Hematopoietic multipotent progenitor cell treated with erythropoietin and hydrocortisone succinate and interleukin-3 and kit ligand, for 17 days (in vitro differentiated cells): ENCODE measurements at places on chromosomes 1 and 21.

- DNase-seq: no peak
These were observed 1045.1 kb downstream of the ADGRL2 start for GRCh38 chr1:82845866-82846265.

DNA sequence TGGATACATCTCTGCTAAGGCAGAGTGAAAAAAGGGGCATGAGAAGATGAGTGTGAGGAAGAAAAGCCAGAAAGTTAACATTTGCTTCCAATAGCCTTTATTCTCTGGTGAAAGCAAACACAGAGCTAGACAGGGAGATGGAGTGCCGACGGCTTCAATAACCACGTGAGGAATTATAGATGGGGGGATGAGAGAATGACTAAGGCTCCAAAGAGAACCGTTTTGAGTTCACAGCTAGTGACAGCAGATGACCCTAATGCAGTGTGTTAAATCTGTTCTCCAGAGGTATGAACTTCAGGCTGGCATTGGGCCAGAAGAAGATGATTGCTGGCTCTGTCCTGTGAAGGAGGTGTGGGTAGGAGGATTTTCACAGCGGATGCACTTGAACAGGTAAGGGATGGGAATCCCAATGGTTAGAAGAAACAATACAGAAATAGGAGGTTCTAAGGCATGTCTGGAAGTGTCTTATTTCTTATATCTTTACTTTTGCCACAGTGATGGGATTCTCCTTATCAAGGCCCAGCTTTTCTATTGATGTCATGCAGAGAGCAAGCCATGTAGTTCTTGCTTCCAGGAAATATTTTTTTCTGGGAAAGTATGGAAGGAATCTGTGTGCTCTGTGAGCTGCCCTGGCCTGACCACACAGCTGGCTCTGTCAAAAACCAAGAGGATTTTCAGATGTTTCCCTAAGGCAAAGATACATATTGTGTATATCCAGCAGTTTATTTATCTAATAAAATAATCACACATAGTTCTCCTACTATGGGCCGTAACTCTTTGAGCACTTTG is 573.8 kb downstream of the LTN1 start:
- DNase-seq: no peak

DNA sequence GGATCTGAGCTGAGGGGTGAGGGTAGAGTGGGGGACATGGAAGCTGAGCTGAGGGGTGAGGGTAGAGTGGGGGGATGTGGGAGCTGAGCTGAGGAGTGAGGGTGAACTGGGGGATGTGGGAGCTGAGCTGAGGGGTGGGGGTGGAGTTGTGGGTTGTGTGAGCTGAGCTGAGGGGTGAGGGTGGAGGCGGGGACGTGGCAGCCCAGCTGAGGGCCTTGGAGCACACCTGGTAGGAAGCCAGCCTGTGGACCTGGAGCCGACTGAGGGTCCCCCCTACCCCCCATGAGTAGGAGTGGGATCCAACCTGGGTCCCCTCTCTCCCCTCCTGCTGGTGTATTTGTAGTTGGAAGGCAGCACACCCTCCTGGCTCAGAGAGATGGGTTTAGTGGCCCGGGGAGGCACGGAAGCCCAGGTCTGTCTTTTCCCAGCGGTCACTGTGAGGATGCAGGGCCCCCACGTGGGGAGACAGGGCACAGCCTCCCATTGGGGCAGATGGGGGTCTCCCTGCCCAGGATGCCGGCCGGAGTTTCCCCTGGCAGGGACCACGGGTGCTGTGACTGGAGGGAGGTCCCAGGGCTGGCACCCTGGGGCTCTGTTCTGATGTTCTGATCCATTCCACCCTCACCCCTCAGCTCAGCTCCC is 13.2 kb upstream of the NPHP4 start:
- no peak for DNase-seq

DNA sequence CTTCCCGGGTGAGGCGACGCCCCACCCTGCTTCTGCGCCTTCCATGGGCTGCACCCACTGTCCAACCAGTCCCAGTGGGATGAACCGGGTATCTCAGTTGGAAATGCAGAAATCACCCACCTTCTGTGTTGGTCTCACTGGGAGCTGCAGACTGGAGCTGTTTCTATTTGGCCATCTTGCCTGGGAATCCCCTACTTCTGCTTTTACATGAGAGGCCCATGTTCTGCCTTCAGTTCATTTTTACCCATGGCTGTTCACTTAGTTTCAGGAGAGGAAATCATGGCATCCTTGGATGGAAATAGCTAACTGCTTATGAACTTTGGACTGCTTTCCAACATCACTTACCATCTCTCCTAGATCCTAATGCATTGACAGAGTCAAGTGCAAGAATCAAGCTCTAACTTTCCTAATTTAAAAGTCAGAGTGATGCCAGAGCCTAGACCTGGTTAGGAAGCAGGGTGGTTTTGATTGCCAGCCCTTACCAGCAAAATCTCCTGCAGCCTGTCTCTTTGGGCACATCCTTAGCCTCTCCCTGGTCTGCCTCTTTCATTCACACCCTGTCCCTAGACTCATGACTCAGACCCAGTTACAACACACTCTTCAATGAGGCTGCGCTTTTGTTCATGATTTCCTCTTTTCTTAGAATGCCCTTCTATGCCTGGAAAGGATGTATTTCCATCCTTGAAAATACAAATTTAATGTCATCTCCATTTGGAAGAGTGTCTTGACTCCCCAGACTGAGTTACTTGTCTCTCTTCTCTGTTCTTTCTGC is 137.2 kb downstream of the KCTD3 start:
- DNase-seq: no peak

GRCh38 chr1:11527541-11528452 is 48.8 kb downstream of the DISP3 start:
- DNase-seq: no peak

DNA sequence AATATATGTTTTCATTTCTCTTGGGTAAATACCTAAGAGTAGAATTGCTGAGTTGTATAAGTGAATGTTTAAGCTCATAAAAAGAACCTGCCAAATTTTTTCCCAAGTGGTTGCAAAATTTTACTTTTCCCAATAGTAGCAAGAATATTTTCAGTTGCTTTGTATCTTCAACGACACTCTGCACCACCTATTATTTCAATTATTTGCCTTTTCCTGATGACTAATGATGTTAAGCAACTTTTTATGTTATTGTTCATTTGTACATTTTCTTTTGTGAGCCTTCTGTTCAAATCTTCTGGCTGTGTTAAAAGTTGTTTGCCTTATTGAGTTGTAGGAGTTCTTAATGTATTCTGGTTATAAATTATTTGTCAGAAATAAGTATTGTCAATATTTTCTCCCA is 299.1 kb upstream of the NRIP1 start:
- DNase-seq: no peak

- DNase-seq: no peak
These were observed 516.6 kb downstream of the SMYD3 start for GRCh38 chr1:245990315-245991022.

GRCh38 chr21:38228537-38228936 is 28.3 kb upstream of the KCNJ15 start:
- no peak for DNase-seq

DNA sequence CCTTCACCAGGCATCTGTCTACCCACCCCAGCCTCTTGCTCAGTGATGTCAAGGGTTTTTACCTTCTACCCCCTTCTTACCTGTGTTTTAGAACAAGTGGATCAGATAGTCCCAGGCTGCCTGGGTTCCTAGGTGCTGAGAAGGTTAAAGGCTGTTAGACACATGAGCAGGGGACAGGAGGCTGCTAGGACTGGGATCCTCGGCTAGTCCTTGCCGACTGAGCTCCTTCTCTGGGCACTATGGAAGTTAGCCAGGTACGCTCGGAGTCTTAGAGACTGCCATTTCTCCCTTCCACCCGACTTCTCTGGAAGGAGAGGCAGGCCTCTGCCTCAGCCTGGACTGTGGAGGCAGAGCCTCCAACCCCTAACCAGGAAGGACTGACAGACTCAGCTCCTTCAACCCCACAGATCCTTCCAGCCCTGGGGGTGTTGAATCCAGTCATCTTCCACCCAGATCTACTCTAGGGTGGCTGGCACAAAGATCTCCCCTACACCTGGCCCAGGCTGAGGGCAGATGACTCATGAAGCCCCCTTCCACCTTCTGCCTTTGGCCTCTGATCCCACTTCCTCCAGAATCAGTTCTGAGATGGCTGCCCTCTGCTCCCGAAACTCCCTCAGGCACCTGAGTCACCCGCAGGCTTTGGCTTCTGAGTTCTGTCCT is at the start of gene DYNLT4:
Gene DYNLT4 (minus strand): TSS at position 648 of the 660 bp plus-strand sequence. CDS start 683 bp downstream, outside the sequence.
- DNase-seq: no peak

GRCh38 chr1:44775930-44776729 is 790 bp downstream of the RPS8 start:
- peak; percentile 48 for DNase-seq

- peak; percentile 74 for DNase-seq
These were observed 4.5 kb downstream of the POLR3C start for GRCh38 chr1:145828367-145829026.

DNA sequence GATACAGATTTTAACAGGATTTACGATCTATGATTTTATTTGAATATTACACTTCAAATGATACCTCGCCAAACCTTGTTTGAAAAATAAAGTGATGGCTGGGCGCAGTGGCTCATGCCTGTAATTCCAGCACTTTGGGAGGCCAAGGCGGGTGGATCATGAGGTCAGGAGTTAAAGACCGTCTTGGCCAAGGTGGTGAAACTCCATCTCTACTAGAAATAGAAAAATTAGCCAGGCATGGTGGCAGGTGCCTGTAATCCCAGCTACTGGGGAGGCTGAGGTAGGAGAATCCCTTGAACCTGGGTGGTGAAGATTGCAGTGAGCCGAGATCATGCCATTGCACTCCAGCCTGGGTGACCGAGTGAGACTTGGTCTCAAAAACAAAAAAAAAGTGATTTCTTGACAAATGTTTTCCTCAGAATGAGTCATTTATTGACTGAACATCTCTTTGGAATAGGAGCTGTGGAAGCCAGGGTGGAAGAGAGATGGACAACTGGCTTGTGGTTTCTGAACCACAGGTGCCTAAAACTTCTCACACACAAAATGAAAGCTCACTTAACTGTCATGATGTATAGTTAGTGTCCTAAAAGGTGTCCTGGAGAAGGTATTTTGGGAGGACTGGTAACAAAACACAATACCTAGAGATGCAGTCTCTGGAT is 11.9 kb downstream of the PKNOX1 start:
- no peak for DNase-seq

DNA sequence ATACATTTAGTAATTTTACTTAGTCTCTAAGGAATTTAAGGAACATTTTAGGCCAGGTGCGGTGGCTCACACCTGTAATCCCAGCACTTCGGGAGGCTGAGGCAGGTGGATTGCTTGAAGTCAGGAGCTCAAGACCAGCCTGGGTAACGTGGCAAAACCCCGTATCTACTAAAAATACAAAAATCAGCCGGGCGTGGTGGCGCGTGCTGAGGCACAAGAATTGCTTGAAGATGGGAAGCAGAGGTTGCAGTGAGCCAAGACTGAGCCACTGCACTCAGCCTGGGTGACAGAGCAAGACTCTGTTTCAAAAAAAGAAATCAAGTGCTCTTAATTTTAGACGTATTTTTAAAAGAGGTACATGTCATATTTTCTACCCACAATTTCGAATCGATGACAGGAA is 3.3 kb downstream of the NDC1 start:
- no peak for DNase-seq

DNA sequence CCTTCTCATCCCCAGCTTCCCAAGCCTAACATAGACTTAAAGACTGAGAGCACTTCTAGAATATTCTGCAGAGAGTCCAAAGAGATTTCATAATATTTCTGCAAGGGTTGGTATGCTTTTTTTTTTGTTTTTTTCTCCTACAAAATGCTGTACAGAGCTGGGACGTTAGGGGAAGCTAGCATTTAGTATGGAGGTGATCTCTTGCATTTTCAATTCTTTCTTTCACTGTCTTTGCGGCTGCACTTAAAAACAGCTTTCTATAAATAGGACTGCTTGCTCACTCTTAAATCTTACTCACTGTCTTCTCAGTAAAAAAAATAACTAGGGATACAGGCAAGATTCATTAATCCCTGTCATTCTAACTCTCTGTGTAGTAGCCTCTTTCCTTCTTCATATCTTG is 7.4 kb downstream of the DSCAM start:
- DNase-seq: no peak

GRCh38 chr1:70828177-70828576 is 219.4 kb downstream of the PTGER3 start:
- no peak for DNase-seq

GRCh38 chr1:78619446-78619802 is 824 bp upstream of the IFI44L start:
- DNase-seq: no peak

DNA sequence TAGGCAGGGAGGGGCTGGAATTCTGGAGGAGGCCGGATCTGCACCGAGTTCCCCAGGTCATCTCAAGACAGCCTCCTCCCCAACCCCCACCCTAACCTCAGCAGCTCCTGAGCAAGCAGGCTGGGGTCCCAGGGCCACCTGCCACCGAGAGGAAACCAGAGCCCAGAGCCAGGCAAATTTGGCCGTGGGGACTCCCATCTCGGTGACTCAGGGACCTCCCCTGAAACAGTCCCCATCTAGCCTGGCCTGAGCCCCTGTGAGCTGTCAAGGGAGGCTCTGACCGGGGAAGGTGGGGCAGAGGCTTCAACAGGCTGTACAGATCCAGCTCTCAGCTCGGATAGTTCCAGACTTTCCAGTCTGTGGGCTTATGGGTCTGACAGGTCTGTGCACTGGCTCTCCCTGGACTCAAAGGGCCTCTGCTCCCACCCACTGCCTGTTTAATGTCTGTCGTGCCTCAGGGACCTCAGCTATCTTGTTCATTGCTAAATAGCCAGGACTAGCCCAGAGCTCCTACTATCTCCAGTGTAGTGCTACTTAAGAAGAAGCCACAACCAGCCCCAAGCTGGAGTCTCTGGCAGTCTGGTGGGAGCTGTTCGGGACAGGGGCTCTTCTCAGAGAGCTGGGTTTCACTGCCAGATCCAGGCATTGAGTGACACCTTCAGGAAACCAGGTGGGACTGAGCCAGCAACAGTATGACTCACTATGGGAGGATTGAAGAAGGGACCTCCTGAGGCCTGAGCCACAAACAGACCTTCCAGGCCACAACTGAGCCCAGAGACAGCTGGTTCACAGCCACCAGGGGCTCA is 25.6 kb downstream of the MATN1 start:
- DNase-seq: no peak

DNA sequence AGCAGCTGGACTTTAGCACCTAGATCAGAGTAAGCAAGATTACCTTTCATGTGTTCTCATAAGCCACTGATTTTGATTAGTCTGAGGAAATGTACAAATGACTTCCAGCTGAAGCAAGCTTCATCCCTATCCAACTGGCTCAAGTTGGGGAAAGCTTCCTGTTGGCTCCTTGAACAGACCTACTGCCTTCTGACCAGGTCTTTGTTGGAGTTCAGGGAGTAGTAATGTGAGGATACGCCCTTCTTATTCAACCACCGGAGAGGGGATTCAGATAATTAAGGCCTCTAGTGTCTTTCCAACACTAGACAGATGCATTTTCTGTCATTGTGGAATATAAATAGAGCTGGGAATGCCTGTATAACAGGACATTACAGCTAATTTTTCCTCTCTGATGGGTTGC is 268.9 kb downstream of the TGFB2 start:
- no peak for DNase-seq

DNA sequence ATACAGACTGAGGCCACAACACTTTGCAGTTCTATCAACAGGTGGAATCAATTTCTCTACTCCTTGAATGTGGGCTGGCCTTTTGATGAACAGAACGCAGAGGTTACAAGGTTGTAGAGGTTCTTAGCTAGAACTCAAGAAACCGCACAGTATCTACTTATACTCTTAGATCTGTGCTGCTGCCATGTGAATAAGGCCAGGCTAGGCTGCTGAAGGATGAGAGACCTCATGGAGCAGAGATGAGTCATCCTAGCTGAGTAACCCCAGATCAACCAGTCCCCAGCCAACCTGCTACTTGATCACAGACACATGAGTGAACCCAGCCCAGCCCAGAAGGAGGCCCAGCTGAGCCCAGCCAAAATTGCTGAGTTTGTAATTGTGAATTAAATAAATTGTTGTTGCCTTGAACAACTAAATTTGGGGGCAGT is 35.3 kb upstream of the BCAR3 start:
- no peak for DNase-seq
